ENCODE measurements at places on chromosomes 7 and 10.

DNA sequence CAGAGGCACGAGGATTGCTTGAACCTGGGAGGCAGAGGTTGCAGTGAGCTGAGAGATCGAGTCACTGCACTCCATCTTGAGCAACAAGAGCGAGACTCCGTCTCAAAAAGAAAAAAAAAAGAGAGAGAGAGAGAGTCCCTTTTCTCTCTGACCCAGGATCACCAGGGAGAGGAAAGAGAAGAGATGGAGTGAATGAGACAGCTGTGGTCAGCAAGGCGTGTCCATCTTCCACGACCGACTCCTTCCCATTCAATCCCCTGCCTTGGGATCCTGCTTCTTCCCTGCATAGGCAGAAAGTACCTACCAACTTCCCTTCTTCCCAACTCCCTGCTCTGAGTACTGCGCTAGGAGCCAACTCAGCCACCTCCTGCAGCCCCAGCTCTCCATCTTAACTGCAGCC is 5.2 kb upstream of the ZAN start:
- DNase-seq = no peak

- DNase-seq = no peak
These were observed 1.5 kb downstream of the HDAC9 start for GRCh38 chr7:18497082-18497481.

- DNase-seq = peak; percentile 25
These were observed 17.1 kb downstream of the CNNM1 start for GRCh38 chr10:99346247-99346646.

DNA sequence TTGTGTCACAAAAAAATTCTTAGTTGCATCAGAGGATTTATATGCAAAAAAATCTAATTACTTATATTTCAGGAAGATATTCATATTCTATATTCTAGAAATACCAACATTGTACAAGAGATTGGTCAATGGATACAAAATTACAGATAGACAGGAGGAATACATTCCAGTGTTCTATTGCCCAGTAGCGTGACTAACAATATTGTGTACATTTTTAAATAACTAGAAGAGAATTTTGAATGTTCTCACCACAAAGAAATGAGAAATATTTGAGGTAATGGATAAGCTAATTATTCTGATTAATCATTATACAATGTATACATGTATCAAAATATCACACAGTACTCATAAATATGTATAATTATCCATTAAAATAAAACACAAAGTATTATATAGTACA is 253.3 kb downstream of the IPMK start:
- peak; percentile 17 for DNase-seq

- peak; percentile 39 for DNase-seq
These were observed 102.2 kb downstream of the TAX1BP1 start for GRCh38 chr7:27842094-27842692.
